Stimulated activated CD8-positive, alpha-beta memory T cell treated with anti-CD3 and anti-CD28 coated beads, Interleukin-7, amount 100 ng/mL, for 4 hours (primary cell): ENCODE measurements at places on chromosomes 3 and 15.

- no peak for DNase-seq
Measured at GRCh38 chr15:59369597-59369996, 3.1 kb downstream of the MYO1E start.

- no peak for DNase-seq
Measured at GRCh38 chr3:173676094-173676493, 278.6 kb downstream of the NLGN1 start.

- no peak for DNase-seq
Measured at GRCh38 chr3:184737063-184737462, 25.2 kb upstream of the MAGEF1 start.

DNA sequence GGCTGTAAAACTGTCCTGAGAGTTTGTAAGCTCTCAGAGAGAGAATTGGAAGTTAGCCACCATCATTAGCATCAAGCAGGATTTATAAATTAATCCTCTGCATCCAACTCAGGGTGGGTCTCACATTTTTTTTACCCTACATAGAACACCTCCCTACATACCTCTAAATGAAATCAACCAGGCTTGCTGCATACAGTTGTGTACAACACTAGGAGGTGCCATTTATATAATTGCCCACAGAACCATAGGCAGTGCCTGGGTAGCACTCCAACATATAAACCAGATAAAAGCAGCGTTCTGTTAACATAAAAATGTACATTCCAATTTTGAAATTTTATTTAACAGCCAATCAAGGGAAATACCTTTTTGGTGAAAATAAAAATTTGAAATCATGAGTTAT, 48.2 kb upstream of the SELENOK start:
- DNase-seq = no peak

GRCh38 chr15:64455961-64456371, 4.4 kb upstream of the ZNF609 start:
- no peak for DNase-seq
